ENCODE measurements at places on chromosomes 6 and 20. TPM values are rescaled to one million over a fixed set of nuclear protein-coding genes. Genes with fewer than 3 reads are reported as not detected.

DNA sequence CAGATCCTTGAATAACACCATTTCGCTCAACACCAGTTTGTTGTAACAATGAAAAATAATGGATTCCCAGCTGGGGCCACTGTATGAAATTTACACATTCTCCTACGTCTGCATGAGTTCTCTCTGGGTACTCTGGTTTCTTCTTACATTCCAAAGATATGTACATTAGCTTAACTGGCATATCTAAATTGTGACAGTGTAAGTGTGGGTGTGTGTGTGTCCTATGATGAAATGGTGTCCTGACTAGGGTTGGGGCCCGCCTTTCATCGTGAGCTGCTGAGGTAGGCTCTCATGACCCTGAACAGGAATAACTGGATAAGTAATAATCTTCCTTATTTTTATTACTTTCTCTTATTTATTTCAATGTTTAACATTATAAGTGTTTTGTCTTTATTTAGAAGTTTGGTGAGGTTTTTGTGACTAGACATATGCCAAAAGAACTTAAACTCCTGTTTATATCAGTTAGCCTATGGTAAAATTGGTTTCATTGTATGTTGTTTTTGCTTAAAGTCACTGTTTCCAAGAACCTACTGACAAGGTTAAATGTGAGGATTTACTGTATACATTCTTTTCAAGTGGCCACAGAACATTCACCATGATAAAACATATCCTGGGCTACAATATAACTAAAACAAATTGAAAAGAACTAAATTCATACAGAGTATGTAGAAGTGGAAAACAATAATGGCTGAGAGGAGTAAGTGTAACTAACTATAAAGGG lies 42.4 kb downstream of the RBL1 start:
- H3K36me3 ChIP-seq: no peaks in the 10 kb centered on the region
- no peaks in the 10 kb centered on the region for H3K27me3 ChIP-seq
- no peak for DNase-seq
- no peak overlapping the region for H3K4me3 ChIP-seq

DNA sequence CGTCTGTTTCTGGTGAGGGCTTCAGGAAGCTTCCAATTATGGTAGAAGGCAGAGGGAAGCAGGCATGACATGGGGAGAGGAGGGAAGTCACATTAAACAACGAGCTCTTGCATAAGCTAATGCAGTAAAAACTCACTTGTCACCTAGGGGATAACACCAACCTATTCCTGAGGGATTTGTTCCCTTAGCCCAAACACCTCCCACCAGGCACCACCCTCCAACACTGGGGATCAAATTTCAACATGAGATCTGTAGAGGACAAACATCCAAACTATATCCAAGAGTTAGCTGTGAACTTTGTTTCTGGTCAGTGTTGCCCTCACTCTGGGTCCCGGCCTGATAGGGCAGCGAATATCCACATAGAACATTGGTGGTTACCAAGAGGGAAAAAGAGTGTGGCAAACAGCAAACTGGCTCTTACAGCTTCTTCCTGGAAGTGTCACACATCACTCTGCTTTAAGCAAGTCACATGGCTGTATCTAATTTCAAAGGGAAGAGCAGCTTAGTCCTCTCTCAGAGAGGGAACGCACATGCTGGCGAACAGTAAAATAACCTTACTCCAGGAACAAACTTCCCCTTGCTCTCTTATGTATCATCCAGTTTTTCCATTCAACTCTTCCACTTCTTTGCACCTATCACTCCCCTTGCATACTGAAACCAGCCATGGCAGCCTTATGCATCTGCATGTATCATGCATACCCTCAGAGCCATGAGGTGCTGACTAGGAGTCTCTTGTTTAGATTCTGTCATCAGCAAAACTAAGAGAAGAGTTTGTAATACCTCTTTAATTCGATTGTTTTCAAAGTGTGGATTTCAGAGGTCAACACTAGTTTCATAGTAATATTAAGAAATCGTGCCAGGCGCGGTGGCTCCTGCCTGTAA lies 4.8 kb upstream of the MOCS1 start:
- H3K4me3 ChIP-seq: no peak overlapping the region
- no peaks in the 10 kb centered on the region for H3K4me1 ChIP-seq
- no peak for DNase-seq

Gene OR5V1
- not detected for total RNA-seq

DNA sequence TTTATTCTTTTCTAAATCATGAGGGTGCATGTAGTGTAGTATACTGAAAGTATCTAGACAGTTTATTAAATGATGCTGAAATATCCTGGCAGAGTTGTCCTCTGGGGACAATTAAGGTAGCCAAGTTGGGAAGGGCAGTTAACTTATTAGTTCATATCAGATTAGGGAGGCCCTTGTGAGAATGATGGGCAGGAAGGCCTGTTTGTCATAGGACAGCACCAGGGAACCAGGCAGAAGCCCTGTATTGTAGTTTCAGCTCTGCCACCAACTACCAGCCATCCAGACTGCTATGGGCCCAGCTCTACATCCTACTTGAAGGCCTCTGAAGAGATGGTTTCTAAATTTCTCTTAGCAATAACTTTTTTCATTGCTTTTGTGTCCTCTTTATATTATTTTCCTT lies 4.0 kb downstream of the MYLIP start:
- no peaks in the 10 kb centered on the region for H3K27me3 ChIP-seq
- DNase-seq: no peak
- no peak overlapping the region for H3K4me3 ChIP-seq
- no peaks in the 10 kb centered on the region for H3K36me3 ChIP-seq
- peaks cover 26% of the 10 kb centered on the region for H3K4me1 ChIP-seq

Gene TCP11
- total RNA-seq: 0.87 TPM

DNA sequence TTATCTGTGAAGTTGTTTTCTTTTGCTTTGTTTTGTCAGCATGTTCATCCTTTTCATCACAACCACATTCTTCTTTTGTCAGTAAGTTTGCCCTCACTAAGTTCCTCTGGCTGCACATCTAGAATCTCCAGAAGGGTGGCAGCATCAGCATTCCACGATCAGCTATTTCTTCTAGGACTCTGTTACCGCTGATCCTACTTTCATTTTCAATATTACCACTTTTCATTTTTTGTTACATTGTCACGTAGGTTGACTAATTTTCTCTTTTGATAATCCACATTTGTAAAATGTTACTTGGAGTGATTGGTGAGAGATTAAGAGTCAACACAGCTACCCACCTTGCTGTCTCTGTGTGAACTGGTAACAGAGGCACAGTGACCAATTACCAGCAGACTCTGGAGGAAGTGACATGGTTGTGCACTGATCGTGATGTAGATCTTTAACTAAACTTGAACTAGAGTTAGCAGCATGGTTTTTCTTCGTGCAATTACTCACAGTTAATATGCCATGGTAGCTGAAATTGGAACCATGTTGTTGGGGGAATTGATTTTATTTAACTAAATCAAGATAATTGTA lies 307.9 kb upstream of the SLC35B3 start:
- H3K4me1 ChIP-seq: no peaks in the 10 kb centered on the region
- no peaks in the 10 kb centered on the region for H3K36me3 ChIP-seq
- H3K27ac ChIP-seq: no peak overlapping the region

Gene TMEM244
- total RNA-seq: not detected

GRCh38 chr20:39897058-39897457 lies 792.0 kb downstream of the MAFB start:
- H3K27me3 ChIP-seq: no peaks in the 10 kb centered on the region
- H3K36me3 ChIP-seq: no peaks in the 10 kb centered on the region
- H3K27ac ChIP-seq: no peak overlapping the region
- H3K4me1 ChIP-seq: no peaks in the 10 kb centered on the region

DNA sequence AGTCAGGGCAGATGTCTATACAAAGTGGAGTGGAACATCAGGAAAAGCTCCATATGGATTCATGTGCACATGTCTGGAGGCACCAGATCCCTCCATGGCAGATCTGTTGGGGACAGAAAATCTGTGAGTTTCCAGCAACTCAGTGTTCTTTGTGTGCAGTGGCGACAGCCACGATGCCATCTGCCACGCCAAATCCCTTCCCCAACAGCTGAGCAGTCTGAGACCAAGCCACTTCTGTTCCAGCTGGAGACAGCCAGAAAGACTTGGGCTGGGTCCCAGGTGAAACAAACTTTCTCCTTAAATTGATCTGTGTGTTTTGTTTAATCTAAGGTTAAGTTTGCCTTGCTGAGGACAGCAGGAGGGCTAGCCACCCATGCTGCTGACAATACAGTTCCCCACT lies 22.9 kb downstream of the FKBP1A start:
- no peak for DNase-seq
- H3K36me3 ChIP-seq: no peaks in the 10 kb centered on the region
- peaks cover 16% of the 10 kb centered on the region for H3K4me1 ChIP-seq
- no peak overlapping the region for H3K4me3 ChIP-seq
- no peaks in the 10 kb centered on the region for H3K27me3 ChIP-seq

Gene MLIP
- 0.55 TPM for total RNA-seq

Gene CGA
- 2.2 TPM for total RNA-seq

DNA sequence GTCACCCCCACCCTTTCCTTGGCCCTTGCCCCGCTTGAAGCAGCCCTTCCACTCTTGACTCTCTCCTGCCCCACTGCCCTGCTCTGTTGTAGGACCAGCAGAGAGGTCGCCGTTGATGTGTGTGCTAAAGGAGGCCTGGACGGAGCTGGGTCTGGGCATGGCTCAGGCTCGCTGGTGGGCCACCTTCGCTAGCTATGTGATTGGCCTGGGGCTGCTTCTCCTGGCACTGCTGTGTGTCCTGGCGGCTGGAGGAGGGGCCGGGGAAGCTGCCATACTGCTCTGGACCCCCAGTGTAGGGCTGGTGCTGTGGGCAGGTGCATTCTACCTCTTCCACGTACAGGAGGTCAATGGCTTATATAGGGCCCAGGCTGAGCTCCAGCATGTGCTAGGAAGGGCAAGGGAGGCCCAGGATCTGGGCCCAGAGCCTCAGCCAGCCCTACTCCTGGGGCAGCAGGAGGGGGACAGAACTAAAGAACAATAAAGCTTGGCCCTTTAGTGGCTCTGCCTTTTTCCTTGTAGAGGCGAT lies 3.0 kb downstream of the SMPD2 start:
- H3K4me1 ChIP-seq: no peaks in the 10 kb centered on the region
- H3K36me3 ChIP-seq: no peaks in the 10 kb centered on the region
- no peak overlapping the region for H3K27ac ChIP-seq
- H3K27me3 ChIP-seq: no peaks in the 10 kb centered on the region
- DNase-seq: no peak

GRCh38 chr6:125571207-125571755 lies 178.2 kb upstream of the HEY2 start:
- DNase-seq: no peak
- no peaks in the 10 kb centered on the region for H3K27me3 ChIP-seq
- H3K4me1 ChIP-seq: no peaks in the 10 kb centered on the region
- H3K36me3 ChIP-seq: no peaks in the 10 kb centered on the region
- H3K4me3 ChIP-seq: no peak overlapping the region

DNA sequence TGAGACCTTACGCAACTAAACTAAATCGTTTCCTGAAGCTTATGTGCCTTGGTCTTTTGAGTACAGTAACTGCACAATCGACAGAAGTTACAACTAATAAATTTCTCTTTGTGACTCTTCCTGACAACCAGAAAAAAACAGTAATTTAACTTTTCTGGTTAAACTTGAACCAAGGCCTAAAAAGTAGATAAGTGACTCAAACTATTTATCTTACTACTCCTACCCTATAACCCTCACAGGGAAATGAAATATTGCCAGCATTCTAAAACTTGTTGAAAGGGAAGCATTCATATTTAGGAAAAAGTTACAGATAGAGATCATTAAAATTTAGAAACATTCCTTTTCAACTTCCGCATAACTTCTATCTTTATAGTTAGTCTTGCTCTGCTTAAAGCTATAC lies 1034.4 kb downstream of the EYS start:
- no peak for DNase-seq
- no peak overlapping the region for H3K4me3 ChIP-seq
- no peaks in the 10 kb centered on the region for H3K4me1 ChIP-seq
- no peaks in the 10 kb centered on the region for H3K27me3 ChIP-seq

GRCh38 chr6:113065611-113066010 lies 718.5 kb downstream of the RFPL4B start:
- no peaks in the 10 kb centered on the region for H3K36me3 ChIP-seq
- H3K4me1 ChIP-seq: no peaks in the 10 kb centered on the region
- H3K4me3 ChIP-seq: no peak overlapping the region
- no peak overlapping the region for H3K27ac ChIP-seq
- DNase-seq: no peak
- no peaks in the 10 kb centered on the region for H3K27me3 ChIP-seq

DNA sequence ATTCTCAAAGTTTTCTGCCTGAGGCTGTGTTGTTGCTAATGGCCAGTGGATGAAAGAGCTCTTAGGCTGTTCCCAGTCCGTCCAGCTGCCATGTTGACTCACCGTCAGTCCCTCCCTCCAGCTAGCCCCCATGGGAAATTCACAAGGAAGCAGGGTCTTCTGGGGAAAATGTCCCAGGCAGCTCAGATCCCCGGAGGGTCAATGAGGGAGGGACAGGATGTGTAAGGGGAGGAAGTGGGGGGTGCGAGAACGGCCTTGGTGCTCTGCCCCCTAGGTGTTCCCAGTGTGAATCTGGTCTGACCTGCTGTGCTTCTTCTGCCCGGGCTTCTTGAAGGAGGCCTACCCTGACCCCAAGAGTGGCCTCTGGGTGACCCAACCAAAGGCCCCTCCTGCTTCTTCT lies 65.9 kb downstream of the CEBPB start:
- DNase-seq: no peak
- no peaks in the 10 kb centered on the region for H3K36me3 ChIP-seq
- no peak overlapping the region for H3K4me3 ChIP-seq
- H3K4me1 ChIP-seq: no peaks in the 10 kb centered on the region
- no peak overlapping the region for H3K27ac ChIP-seq
- H3K27me3 ChIP-seq: no peaks in the 10 kb centered on the region

DNA sequence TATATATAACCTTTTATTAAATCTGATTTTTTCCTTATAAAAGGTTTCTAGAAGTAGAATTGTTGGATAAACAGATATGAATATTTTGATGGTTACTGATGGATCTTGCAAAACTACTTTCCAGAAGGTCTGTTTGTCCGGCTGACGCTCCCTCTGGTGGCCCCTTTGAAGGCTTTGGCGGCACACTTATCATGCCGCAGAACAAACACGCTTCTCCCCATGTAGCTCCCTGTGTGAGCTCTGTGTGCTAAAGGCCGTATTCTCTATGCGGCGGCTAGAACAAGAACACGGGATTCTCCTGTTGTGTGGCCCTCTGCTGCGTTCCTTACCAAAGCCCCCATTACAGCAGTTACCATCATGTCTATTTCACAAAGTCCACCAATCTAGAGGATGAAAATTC lies 30.0 kb downstream of the PPP1R3G start:
- no peaks in the 10 kb centered on the region for H3K36me3 ChIP-seq
- no peaks in the 10 kb centered on the region for H3K27me3 ChIP-seq
- no peaks in the 10 kb centered on the region for H3K4me1 ChIP-seq
- H3K4me3 ChIP-seq: no peak overlapping the region

- no peaks in the 10 kb centered on the region for H3K36me3 ChIP-seq
- DNase-seq: no peak
- H3K27me3 ChIP-seq: peaks cover 3% of the 10 kb centered on the region
- no peak overlapping the region for H3K27ac ChIP-seq
Measured at GRCh38 chr6:6543181-6543879, 45.2 kb upstream of the LY86 start.

- H3K4me3 ChIP-seq: no peak overlapping the region
- H3K27ac ChIP-seq: no peak overlapping the region
- no peaks in the 10 kb centered on the region for H3K36me3 ChIP-seq
- no peaks in the 10 kb centered on the region for H3K4me1 ChIP-seq
- no peak for DNase-seq
Measured at GRCh38 chr6:18985061-18985460, 597.9 kb downstream of the RNF144B start.

GRCh38 chr20:63072991-63073737 lies 66.4 kb upstream of the BHLHE23 start:
- no peaks in the 10 kb centered on the region for H3K36me3 ChIP-seq
- H3K4me1 ChIP-seq: no peaks in the 10 kb centered on the region
- no peak for DNase-seq
